T-cell (primary cell): ENCODE measurements at places on chromosomes 5 and 9.

DNA sequence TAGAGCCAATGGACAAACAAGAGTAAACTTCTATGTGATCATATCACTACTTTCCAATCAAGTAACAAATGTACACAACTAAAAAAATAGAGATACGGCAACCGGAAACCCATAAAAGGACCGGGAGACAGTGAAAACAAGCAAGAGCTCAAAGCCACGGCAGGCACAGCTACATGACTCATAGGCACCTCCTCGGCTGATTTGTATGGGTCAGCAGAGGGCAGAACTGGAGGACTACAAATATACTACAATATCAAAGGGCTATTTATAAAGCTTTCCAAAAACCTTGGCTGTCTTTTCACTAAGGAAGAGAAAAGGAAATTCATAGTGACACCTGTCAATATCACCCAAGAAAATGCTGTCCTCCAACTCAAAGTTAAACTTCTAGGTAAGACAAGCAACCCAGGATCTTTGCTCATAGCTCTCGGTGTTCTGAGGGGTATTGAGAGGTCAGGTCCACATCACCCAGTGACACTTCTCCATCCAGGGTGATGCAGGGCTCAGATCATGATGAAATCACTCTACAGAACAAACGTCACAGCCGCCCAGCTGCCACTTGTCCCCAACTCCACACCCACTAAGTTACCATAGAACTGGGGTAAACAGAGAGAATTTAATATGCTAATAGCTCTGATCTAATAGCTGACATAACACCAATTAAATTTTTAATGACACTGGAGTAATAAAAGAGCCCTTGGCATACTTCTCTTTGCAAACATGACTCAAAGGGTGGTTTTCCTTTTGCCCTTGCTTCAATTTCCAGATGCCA is 41.3 kb downstream of the PFDN1 start:
- no peak for DNase-seq

GRCh38 chr5:9624196-9624947 is 5.8 kb downstream of the TAS2R1 start:
- no peak for DNase-seq

DNA sequence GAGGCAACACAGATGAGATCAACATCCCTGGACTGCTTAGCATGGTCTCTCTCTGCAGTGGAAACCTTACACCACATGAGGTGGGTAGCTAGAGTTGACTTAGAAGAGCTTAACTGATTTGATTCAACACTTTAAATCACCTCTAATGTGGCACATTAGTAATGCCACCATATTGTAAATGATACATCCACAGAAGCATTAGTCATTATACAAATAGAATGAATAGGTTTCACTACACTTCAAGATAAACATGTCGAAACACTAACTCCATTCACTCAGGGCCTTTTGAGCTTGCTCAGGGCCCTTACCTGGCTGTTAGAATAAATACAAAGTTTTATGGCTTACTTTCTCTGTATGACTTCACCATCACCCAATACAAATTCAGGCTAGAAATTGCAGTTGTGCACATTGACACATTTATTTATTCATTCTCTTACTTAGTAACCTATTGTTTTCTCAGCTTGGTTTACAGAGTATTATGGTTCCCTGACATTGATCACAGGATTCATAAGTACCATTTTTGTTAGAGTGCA is 9.3 kb upstream of the SMAD5 start:
- DNase-seq = no peak

- DNase-seq = no peak
Observed at GRCh38 chr9:27572566-27572917, 739 bp downstream of the C9orf72 start.

GRCh38 chr5:112228667-112229066 is 190.4 kb downstream of the EPB41L4A start:
- no peak for DNase-seq

- no peak for DNase-seq
Observed at GRCh38 chr9:72065076-72065475, 4.7 kb upstream of the C9orf57 start.

GRCh38 chr9:107491081-107492053 is 1.8 kb upstream of the KLF4 start:
- DNase-seq = no peak

GRCh38 chr5:169801324-169801777 is 164.3 kb downstream of the DOCK2 start:
- no peak for DNase-seq

- no peak for DNase-seq
Observed at GRCh38 chr5:125199373-125199772, 452.9 kb upstream of the ZNF608 start.

- no peak for DNase-seq
Observed at GRCh38 chr9:123373946-123374345, 17.9 kb downstream of the CRB2 start.

DNA sequence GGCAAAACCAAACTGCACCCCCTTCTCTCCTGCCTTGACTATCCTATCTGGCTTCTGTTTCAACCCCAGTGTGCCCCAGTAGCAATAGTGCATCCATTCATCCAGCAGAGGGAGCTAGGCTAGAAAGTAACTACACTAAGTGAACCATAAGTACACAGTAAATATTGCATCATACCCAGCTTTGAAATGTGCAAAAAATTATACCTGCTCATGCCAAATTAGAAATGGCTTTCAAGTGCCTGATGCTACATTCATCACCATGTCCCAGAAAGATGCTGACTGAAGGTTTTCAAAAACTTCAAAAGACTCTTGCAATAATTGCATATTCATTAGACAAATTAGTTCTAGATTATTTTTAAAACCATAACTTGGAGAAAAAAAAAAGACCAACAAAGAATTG is 153.5 kb downstream of the PRELID2 start:
- DNase-seq = no peak

- DNase-seq = no peak
Observed at GRCh38 chr5:66864240-66864884, 268.2 kb downstream of the MAST4 start.

GRCh38 chr9:128903079-128903461 is 17.7 kb upstream of the PHYHD1 start:
- no peak for DNase-seq

- DNase-seq = no peak
Observed at GRCh38 chr5:9335754-9336495, 209.9 kb downstream of the SEMA5A start.

DNA sequence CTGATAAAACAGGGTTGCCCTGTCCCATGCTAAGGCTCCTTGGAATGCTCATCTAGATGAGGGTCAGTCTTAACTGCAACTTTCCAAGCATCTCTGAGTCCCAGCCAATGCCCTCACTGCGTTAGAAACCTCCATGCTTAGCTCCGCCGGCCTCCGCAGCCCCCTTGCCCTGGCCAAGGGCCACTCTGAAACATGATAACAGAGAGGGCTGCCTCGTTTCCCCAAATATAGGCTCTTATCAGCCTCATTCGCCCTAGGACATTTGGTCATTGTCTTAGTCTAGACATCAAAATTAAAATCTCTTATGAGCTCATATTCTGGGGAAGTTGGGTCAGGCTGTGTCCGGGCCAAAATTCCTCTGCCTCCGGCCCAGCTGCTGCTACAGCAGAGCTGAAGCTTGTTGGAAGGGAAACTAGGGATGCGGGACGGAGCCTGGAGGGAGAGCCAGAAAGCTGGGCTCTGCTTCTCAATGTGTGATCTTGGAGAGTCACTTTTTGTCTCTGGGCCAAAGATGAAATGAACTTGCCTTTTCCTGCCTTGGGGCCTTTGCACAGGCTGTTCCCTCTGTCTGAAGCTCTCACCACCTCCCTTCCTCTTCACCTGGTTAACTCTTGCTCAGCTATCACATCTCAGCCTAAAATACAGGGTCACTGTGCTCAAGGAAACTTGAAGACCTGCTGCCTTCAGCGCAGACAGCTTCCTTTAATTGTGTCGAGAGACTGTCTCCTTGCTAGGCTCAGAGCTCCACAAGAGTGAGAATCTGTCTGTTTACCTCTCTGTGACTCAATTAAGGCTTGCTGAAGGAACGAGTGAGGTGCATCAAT is 191.3 kb downstream of the RGS3 start:
- DNase-seq = no peak

GRCh38 chr5:73534011-73534644 is 31.3 kb downstream of the ANKRA2 start:
- no peak for DNase-seq

GRCh38 chr5:21391506-21391905 is 1403.5 kb upstream of the CDH18 start:
- no peak for DNase-seq

GRCh38 chr9:122827761-122828093 is 661 bp downstream of the PDCL start:
- no peak for DNase-seq

- DNase-seq = no peak
Observed at GRCh38 chr9:121863955-121864354, 212.5 kb downstream of the DAB2IP start.

- DNase-seq = no peak
Observed at GRCh38 chr9:77556396-77556795, 91.7 kb downstream of the GNA14 start.

DNA sequence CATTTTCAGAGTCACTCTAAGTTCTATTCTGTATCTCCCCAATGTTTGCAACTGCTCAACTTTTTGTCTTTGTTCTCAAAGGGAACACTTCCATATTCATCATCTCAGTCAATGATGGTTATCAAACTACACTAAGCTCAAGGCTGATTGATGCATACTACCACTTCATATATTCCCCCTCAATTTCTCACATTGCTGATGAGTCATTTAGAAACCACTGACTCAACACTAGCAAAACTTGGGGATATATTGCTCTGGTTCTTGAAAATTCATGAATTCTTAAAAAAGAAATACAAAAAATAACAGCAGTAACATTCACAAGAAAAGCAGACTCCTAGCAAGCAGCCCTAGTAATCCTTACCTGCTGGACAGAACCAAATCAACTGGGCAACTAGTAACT is 52.2 kb downstream of the ABHD17B start:
- no peak for DNase-seq

- DNase-seq = no peak
Observed at GRCh38 chr5:110612794-110613247, 113.7 kb downstream of the TMEM232 start.

DNA sequence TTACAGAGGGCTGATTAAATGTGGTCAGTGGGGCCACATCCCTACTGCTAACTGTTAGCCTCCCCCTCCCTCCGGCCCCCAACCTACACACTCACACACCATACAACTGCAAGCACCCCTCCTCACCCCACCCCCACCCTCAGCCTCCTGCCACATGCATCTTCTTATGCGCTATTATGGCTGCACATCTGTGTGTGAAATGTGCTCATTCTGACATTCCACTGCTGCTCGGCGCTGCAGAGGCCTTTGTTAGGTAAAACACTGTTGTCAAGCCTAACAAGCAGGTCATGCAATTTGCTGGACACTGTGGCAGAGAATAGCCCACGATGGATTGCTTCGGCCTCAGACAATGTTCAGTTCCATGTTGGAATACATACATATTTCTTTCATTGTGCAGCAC is 173.6 kb downstream of the NR2F1-AS1 start:
- no peak for DNase-seq

GRCh38 chr9:28866951-28867350 is 1293.7 kb upstream of the C9orf72 start:
- DNase-seq = no peak

GRCh38 chr5:133667217-133667616 is 54.9 kb upstream of the FSTL4 start:
- DNase-seq = no peak

DNA sequence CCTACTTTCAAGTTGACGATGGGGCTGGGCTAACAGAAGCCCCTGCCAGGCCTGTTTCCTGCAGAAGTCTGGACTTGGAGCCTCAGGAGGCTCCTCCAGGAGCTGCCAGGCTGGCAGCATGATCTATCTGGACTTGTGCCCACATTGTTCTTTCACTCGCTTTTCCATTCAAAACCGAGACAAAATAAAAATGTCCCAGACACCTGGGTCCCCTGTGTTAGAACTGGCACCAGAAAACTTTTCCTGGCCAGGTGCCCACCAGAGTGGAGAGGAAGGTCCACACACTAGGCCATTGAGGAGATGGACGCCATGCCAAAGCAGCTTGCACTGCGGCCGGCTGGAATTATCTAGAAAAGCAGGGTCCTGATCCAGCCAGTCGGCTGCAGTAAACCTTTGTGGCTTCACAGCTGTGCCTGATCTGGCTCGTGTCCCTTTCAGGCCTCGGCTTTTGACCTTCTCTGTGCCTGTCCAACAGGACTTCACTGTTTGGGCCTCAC is 78.2 kb downstream of the GCNT1 start:
- no peak for DNase-seq

DNA sequence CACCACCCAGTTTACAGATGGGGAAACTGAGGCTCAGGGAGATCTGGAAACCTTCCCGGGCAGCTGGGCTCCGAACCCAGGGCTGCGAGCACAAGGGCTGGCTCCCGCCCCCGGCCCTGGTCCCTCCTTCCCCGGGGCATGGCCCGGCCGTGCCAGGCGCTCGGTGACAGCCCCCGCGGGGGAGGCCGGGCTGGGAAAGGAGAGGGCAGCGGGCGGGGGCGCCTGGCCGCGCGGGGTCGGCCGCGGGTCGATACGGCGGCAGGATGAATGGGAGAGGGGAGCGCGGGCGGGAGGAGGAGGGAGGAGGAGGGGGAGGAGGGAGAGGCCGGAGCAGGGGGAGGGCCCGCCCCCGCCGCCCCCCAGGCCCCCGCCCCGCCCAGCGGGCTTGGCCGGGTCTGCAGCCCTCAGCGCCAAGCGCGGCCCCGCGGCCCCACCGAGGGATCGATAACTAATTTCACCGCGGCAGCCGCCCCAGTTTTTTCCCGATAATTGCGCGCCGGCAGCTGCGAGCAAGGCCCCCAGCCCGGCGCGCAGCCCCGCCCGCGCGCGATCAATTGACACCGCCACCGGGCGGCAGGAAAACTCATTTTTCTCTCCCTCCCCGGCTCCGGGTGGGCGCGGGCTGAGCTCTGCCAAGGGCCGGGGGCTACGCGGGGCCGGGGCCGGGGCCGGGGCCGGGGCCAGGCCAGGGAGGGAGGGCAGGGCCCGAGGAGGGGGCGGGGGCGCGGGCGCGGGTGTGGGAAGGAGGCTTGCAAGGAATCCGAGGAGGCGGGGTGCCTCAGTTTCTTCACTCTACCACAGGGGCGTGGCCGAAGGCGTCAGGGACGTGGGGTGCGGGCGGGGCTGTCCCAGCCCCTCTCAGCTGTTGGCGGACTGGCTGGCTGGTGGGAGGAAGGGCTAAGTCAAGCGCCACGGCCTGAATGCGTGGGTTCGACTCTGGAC is 52.1 kb downstream of the C9orf50 start:
- peak; percentile 29 for DNase-seq

- DNase-seq = no peak
Observed at GRCh38 chr9:4170231-4170630, 129.6 kb downstream of the GLIS3 start.

GRCh38 chr5:88671505-88672499 is 211.2 kb downstream of the MEF2C start:
- DNase-seq = no peak

DNA sequence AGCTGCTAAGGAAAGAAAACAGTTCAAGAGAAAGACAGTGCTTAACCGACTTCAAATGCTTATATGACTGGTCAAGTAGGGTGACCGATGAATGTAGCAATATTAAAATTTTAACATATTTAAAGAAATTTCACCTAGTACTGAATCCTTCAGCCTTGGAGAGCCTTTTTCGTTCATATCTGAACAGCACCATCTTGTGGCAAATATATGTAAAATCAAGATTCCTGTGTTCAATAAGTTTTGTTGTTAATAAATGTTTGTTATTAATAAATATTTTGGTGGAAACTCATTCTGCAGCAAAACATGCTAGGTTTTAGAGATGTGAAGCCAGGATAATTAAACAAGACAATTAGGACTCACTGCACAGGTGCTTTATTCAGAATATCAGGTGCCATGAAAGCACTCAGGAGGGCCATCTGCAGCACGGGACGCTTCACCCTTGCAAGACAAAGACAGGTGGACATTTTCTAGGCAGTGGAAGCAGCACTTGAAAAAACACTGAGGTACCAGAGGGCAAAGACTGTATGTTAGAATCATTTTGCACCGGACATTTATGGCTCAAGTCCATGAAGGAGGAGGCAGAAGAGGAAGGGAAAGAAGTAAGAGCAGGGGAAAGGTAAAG is 15.6 kb downstream of the TICAM2 start:
- DNase-seq = no peak
